NCI-H1417 treated with DMSO at 0.1 percent for 48 hours (cell line): ENCODE measurements at places on chromosomes 13 and 19.
A peak's percentile ranks its signal among the peaks of the same experiment; 100 is the strongest.

DNA sequence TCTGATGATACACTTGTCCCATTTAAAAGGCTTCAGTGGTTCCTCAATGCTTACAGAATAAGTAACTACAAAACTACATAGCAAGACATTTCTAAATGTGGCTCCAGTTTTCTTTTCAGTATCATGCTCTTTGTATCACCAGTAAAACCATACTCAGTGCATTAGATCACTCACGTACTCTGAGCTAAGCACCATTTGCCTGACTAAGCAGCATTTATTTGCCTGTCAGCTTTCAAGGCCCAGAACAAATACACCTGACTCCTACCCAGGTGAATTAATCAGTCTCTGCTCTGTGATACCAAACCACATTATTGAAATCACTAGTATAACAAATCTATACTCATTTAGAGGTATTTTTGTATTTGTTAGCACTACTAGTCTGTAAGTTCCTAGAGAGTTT is 47.4 kb upstream of the PCDH20 start:
- peak; percentile 55 for DNase-seq

GRCh38 chr13:63393112-63393511 is 1977.5 kb upstream of the PCDH20 start:
- no peak for DNase-seq

DNA sequence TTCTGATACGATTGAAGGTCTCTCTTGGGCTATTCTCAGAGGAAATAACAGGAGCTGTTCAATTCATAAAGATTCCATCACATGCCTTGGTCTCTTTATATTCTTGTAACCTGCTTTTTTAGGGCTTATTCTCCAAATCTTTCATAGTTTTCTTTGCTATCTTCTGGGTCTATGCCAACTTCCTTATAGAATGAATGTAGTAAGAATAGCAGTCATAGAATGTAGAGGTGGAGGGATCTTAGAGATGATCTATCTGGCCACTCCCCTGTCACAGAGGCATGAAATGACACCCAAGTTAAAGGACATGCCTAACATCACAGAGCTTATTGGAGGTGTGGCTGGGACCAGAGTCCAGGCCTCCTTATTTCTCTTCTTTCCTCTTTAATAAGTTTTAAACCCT is 13.2 kb downstream of the LCP1 start:
- DNase-seq: no peak

- DNase-seq: no peak
Measured at GRCh38 chr19:40813182-40813581, 14.2 kb downstream of the EGLN2 start.

GRCh38 chr19:47649588-47649987 is 40.7 kb downstream of the BICRA start:
- no peak for DNase-seq
